ENCODE measurements at places on chromosomes 1 and 21.

- no peak for DNase-seq
Measured at GRCh38 chr21:37908691-37909090, 7.6 kb downstream of the KCNJ6 start.

DNA sequence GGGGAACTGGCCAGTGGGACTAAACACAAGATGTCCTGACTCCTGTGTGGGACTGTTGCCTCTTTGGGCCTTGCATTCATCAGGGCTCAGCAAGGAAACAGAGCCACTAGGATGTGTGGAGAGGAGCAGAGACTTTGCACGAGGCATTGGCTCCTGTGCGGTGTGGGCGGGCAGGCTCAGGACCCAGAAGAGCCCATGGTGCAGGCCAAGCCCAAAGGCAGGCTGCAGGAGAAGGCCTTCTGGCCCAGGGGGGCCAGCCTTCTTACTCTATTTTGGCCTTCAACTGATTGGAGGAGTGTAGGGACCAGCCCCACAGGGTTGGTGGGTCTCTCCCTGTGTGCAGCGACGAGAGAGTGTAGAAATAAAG lies 23.5 kb downstream of the LRRC3 start:
- DNase-seq = no peak

DNA sequence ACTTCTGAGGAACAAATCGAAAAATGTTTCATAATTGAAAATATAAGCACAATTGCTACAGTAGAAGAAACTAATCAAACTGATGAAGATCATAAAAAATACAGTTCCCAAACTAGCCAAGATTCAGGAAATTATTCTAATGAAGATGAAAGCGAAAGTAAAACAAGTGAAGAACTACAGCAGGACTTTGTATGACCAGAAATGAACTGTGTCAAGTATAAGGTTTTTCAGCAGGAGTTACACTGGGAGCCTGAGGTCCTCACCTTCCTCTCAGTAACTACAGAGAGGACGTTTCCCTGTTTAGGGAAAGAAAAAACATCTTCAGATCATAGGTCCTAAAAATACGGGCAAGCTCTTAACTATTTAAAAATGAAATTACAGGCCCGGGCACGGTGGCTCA lies 30.6 kb downstream of the IFNAR1 start:
- DNase-seq = no peak

DNA sequence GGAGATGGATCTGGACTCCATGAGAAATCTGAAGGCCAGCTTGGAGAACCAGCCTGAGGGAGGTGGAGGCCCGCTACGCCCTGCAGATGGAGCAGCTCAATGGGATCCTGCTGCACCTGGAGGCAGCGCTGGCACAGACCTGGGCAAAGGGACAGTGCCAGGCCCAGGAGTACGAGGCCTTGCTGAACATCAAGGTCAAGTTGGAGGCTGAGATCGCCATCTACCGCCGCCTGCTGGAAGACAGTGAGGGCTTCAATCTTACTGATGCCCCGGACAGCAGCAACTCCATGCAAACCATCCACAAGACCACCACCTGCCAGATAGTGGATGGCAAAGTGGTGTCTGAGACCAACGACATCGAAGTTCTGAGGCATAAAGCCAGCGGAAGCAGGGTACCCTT lies 601.5 kb upstream of the ZP4 start:
- DNase-seq = no peak

DNA sequence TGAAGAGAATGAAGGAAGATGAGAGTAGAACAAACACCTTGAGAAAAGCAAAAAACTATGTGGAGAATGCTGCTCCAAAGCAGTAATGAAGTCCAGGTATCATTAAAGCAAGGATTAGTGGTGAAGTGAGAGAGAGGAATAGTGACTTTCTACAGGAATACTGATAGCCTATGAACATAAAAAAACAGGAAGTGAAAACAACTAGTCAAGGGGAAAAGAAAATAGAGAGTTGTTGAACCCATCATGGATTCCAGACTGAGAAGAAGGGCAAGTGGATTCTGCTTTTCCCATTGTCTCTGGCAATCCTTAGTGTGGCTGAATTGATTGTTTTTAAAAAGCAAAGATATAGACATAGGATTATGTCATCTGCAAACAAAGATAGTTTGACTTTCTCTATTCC lies 119.9 kb upstream of the LHX8 start:
- DNase-seq = no peak

GRCh38 chr1:43554444-43554992 lies 23.8 kb downstream of the PTPRF start:
- no peak for DNase-seq

DNA sequence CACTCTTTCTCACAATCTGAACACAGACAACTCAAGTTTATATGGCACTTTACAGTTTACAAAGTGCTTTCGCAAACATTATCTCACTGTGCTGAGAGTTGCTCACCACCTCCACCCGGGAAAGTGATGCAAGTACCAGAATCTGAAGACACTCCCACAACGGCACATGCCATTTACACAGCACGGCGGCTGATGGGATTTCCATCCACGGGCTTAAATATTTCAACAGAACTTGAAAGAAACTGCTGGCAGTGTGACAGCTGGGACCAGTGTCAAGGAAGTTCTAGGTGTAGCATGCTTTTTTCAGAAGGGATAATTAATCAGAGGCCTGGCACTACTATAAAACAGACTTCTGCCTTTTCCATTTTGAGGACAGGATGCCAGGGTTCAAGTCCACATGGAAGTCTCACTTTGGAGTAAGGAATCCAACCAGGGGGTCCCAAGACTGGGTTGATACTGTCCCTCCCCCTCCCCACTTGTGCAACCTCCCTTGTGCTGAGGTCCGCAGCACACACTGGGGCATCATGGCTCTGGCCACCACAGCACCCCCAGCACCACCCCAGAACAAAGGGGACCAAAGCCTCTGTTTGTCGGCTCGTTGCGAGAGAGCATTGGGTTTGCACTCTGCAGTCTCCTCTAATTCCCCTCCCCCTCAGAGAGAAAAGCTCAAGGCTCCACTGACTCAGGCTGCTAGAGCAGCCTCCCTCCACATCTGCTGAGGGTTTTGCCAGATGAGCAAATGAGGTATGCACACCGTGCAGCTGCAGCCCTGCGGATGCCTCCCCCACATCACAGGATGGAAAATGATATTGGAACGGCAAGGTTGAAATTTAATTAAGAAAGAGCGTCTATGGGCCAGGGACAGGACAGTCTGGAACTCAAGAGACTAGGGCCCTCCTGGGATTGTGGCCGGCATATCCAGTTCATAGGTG lies 154.9 kb downstream of the TGFBR3 start:
- DNase-seq = no peak

DNA sequence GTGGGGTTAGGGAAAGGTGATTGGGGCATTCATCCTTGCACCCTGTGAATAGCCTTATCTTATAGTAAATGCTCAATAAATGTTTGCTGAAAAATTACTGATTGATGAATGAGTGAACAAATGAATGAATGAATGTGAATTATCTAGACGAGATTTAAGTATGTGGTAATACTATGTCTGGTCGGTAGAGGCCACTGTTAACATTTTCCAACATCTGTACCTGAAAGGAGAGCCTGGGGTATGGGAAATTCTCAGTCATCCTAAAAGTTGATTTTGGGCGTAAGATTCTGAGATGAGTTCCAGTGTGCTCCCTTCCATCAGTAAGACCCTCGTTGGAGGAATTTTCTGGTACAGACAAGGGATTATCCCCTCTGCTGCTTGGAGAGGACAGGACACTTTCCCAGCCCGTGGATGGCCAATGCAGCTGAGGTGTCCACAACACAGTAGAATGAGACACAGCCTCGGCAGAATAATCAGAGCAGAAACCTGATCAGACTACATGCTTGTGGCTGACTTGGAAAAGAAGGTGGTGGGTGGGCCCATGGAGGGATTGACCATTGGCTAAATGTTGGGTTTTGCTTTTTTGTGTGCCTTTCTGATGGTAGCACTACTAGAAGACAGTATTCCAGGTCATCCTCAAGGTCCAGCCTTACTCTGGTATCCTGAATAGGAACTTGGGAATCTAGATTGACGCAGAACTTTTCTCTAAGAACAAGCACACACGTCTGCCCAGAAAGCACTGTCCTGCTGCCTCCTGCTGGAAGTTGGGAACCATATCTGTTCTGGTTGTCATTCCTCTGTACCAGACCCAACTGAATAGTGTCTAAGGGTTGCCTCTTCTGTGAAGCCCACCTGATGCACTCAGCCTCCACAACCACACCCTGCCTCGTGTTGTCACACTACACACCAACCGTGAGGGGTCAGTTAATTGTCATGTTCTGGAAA lies 262.0 kb downstream of the TNR start:
- peak; percentile 15 for DNase-seq

Data from DMS 273 treated with DMSO at 0.1 percent for 48 hours (cell line).